ENCODE measurements at places on chromosomes 3 and 15.

DNA sequence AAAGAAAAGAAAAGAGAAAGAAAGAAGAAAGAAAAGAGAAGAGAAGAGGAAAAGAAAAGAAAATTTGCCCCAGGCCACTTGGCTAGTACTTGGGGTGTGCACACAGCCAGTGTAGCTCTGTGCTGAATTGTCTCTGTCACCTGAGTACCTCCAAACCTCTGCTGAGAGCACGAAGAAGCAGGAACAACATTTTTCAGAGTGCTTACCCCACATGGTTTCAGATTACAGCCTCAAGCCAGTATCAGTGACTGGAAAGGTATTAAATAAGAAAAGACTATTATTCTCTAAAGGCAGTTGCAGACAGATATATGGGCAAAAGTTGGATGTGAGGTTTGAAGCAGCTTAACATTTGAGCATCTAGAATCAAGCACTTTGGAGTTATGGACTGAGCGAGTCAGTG, 113.3 kb upstream of the PHLDB2 start:
- no peak for DNase-seq

DNA sequence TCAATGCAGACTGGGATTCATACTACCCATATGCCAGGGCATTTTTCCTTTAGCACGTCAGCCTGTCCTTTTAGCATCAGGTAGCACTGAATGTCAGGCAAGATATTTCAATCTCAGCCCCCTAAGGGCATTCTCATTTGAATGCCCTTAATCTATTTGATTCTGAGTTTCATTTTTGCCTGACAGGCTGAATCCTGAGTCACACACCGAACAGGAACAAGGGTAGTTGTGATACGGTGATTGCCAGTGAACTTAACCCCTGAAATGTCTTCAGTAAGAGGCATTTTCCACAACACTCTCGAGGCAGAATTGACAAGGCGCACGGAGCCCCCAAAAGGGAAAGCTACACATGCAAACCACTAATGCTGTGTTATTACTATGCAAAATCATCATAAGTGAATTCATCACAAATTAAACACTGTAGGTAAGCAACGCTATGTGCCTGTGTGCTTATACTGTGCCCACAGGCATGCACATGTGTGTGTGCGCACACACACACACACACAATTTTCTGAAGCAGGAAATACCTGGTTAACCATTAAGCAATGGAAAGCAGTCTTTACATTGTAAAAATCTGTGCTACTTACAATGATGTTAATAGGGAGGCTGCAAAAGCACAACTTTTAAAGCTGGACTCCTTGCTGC, 130.4 kb downstream of the ZNF385D start:
- DNase-seq: no peak

- no peak for DNase-seq
Measured at GRCh38 chr15:71752604-71753289, 57.6 kb upstream of the NR2E3 start.

DNA sequence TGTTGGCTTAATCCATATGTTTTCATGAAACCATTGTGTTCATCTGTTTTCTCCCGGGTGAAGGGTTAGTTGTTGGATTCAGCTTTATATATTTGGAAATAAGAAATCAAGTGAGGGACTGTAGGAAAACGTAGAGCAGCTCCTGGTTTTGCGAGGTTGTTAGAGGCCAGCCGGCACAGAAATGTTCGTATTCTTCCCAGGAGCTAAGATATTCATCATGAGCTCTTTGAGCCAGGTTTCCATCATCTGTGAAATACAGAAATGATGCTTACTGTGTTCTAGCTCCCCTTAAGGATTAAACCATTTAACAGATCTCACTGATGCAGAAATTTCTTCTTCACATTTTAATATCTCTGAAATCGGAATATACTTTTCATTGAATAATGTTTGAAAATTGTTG, 235.5 kb downstream of the PTPRG start:
- DNase-seq: no peak

- no peak for DNase-seq
Measured at GRCh38 chr3:89806166-89806565, 698.7 kb downstream of the EPHA3 start.

- DNase-seq: no peak
Measured at GRCh38 chr3:172315401-172316091, 132.7 kb downstream of the GHSR start.

DNA sequence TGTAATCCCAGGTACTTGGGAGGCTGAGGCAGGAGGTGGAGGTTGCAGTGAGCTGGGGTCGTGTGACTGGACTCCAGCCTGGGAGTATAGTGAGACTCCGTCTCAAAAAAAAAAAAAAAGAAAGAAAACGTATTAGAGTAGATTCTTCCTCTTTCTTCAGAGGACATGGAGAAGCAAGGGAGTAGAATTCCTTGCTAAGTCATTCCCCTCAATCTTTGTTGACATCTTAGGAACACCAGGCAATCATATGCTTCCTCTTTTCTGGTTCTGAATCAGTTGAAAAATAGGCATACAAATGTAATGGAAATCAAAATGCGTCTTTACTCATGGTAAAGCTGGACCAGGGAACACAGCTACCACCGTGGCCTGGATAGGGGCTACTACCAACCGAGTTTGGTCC, 38.3 kb upstream of the ATOSA start:
- no peak for DNase-seq

GRCh38 chr3:156108616-156109015, 11.8 kb upstream of the KCNAB1 start:
- DNase-seq: no peak

DNA sequence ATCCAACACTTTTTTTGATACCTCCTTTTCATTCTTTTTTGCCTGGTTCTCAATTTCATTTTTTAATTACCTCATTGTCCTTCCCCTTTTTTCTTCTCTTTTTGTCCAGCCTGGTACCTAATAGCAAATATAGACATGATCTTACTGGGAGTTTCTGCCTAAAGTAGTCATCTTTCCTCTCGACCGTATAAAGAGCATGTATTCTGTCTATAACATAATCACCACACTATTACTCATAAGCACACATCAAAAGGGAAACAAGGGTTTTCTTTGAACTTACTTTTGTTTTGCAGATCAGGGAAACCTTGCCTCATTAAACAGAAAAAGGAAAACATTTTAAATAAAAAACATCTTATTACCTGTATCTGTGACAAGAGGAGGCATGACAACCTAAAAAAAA, 33.0 kb downstream of the FAM98B start:
- no peak for DNase-seq

DNA sequence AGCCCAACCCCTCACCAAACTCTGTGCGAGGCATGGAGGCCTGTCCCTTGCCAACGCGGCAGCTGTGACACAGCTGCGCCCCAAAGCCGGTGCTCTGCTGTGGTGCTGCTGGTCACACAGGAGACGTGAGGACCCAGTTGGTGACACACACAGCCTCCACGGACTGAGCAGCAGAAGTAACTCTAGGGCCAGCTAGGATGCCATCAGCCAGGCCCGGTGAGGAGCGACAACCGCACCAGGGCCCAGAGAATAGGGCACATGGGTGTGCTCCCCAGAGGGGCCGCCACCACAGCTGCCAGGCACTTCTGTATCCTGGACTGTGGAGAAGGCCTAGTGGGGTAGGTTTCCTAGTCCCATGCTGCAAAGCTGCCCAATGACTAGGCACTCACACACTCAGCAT, 10.7 kb downstream of the ZXDC start:
- no peak for DNase-seq

GRCh38 chr3:13709706-13710105, 160.8 kb downstream of the FBLN2 start:
- DNase-seq: no peak

- DNase-seq: no peak
Measured at GRCh38 chr3:72539856-72540255, 308.4 kb downstream of the SHQ1 start.

DNA sequence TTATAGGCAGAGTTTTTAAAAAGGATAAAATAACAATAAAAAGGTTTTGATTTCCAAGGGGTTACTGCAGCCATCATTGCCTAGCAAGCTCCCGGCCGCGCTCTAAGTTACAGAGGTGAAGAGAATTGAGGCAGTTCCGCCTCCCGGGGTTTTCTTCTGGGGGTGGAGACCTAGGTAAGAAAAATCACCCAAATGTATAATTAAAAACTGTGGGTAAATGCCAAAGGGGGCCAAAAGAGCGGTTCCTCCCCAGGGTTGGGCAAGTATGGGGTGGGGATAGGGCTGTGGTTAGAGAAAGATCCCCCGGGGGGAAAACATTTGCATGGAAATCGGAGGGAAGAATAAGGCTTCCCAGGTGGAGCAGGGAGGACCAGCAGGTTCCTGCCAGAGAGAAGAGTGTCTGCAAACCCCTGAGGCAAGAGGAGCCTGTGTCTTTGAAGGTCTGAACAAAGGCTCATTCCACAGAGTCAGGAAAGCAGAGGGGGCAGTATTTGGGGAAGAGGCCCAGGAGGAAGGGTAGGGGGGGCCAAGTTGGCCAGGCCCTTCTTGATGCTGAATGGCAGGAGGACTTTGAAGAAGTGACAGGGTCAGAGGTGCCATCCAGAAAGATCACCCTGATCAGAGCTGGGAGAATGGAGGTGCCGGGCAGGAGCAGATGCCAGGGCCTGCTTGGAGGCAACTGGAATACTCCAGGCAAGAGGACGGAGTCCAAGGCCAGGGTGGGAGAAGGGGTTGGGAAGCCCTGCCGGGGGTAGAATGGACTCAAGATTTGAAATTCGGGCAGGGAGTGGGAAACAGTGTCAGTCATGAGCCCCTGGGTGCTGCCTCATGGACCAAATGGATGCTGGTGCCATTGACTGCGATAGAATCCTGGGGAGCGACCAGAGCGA, 152.9 kb upstream of the RGMA start:
- no peak for DNase-seq

GRCh38 chr3:17562845-17563244, 179.6 kb downstream of the TBC1D5 start:
- DNase-seq: no peak

DNA sequence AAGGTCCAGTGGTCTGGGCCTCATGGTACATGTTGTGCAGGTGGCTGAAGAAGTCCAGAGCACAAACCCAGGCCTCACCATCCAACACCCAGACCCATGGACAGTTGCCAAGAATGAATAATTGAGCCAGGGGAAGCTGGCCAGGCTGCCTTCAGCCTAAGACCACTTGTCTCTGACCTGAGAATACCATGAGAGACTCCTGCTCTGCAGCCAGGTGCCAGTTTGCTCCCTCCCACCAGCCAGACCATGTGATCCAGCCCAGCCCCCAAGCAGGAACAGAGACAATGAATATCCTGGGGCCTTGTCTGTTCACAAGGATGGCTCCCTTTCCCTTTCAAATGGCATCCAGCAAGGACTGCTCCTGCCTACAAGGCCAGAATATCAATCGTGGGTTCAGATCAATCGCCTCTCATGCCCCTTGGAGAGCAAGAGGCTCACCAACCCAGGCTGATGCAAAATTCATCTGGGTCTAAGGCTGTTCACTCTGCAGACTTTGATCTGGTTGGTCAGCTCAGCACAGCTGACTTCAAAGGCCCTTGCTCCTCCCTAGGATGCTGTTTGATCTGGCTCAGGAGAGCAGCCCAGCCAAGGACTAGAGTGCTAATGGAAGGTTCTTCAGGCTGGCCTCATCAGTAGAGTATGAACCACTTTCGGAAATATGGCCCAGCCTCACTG, 13.4 kb downstream of the TRAIP start:
- no peak for DNase-seq

DNA sequence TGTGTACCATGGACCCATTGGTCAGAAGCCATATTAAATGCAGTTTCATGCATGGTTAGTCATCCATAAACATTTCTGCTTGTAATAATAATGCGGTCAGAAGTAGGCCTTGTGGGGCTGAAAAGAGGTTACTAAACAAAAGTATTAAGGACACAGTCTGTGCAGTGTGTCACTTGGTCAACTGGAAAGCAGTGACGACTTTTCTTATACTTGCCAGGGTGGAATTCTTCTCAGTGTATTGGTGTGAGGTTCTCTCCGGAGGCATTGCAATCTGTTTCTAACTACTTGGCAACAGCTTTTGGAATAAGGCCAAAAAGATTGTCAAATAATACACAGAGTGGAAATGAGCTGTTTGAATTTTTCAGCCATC, 46.8 kb downstream of the CHL1 start:
- DNase-seq: no peak

DNA sequence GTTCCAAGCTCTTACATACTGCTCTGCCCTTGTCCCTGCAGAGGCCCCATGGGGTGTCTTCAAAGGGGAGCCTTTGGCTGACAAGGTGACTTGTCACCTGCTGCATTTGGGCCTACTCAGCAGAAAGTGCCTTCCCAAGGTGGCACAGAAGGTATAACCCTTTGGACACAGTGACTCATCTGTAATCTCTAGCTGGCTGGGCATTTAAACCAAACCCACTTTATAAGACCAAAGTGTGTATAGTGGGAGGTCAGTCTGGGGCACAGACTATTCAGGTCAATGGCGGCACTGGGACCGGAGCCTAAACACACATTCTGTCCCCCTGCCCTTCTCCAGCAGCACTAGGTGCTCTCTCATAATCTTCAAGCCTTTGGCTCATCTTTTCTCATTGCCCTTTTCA, 35.1 kb downstream of the GJD2 start:
- no peak for DNase-seq

- no peak for DNase-seq
Measured at GRCh38 chr3:184594371-184595001, 32.9 kb downstream of the EPHB3 start.

GRCh38 chr15:40799523-40799922, 7.4 kb upstream of the ZFYVE19 start:
- no peak for DNase-seq

DNA sequence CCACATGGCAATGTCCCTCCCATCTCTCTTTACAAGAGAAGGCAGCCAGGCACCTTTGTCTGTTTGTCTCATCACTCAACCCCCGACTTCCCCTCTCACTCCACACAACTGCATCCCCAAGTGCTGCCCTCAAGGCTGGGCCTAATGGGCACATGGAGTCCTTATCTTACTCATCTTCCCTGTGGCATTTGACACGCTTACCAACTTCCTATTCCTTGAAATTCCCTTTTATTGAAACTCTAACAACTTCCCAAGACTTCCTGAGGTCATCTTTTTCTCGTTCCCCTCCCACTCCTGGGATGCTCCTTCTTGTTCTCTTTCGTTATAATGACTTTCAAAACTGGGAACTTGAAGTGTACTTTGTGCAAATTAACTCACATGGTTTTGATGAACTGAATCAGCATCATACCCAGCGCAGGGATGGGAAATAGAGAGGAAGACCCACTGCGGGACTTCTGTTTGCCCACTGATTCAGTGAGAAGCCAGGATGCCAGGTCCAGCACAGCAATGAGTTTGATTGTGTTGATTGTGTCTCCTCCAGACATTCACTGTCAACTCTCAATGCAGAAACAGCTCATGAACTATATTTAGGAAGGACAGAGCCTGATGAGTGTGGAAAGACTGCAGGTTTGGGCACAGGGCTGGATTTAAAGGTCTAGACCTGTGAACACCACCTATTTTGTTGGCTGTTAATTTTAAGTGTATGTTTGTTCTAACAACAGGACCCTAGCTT, 104.7 kb upstream of the TNIK start:
- DNase-seq: no peak

GRCh38 chr3:71442652-71443042, 140.9 kb downstream of the FOXP1 start:
- no peak for DNase-seq

- DNase-seq: no peak
Measured at GRCh38 chr3:126999383-126999782, 16.5 kb downstream of the PLXNA1 start.

GRCh38 chr15:68427963-68428362, 4.0 kb downstream of the ITGA11 start:
- DNase-seq: no peak

Data from ecto neural progenitor cell (in vitro differentiated cells).